ENCODE measurements at places on chromosomes 3 and 15. TPM values are rescaled to one million over a fixed set of nuclear protein-coding genes. Genes with fewer than 3 reads are reported as not detected.

DNA sequence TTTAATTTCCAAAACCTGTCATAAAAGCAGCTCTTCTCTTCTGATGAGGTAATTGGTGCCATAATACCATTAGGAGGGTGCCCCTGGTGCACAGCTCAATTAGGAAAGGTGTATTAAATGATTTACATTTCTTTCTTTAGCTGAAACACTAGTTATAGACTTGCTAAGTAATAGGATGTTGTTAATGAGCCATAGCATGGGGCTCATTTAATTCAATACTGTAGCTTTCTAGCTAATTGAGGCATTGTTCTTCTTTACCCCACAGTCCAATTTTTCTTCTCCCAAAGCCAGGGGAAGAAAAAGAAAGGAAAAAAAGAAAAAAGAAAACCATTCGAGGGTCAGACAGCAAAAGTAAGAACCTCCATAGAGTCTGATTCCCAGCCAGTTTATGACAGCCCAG is 164.0 kb upstream of the HES1 start:
- no peaks in the 10 kb centered on the region for H3K27me3 ChIP-seq
- H3K4me1 ChIP-seq: peaks cover 10% of the 10 kb centered on the region
- no peaks in the 10 kb centered on the region for H3K36me3 ChIP-seq
- H3K27ac ChIP-seq: no peak overlapping the region
- no peak overlapping the region for H3K4me3 ChIP-seq

DNA sequence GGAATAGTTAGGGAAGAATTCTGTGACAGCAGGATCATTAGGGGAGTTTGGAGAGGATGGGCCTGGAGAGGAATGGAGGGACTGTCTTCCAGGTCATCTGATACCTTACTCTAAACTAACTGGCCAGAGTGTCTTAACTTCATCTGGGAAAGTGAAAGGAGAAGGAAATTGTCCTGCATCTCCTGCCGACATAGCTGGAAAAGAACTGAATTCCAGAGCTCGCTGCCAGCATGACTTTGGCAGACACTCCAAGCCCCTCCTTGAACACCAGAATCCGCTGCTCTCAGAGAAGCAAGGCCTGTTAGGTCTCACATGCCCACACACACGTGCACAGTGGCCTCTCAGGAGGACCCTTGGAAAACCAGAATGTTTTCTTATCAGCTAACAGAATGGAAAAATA is 10.5 kb downstream of the ABI3BP start:
- DNase-seq: no peak
- H3K4me1 ChIP-seq: no peaks in the 10 kb centered on the region
- no peaks in the 10 kb centered on the region for H3K36me3 ChIP-seq

- H3K27ac ChIP-seq: no peak overlapping the region
- no peaks in the 10 kb centered on the region for H3K4me1 ChIP-seq
- no peaks in the 10 kb centered on the region for H3K27me3 ChIP-seq
- H3K4me3 ChIP-seq: no peak overlapping the region
- no peak for DNase-seq
Measured at GRCh38 chr15:43529141-43529540, 11.7 kb downstream of the MAP1A start.

DNA sequence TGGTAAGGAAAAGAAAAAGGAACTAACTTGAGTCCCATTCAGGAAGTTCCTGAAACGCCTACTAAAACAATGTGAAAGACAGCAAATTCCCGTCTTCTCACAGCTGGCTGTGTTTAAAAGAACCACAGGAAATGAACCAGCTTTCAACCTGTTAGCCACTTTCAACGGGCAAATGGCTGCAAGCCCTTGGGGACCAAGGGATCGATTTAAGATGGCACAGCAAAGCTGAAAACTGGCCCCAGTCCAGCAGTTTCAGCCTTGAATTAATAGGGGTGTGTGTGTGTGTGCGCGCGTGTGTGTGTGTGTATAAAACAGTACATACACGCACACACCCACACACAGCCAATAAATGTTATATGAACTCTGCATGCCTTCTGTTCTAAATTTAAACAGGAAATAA is 168.7 kb upstream of the TMCO5A start:
- no peak overlapping the region for H3K27ac ChIP-seq
- no peak overlapping the region for H3K4me3 ChIP-seq
- no peaks in the 10 kb centered on the region for H3K36me3 ChIP-seq
- H3K27me3 ChIP-seq: no peaks in the 10 kb centered on the region

- DNase-seq: no peak
- H3K27me3 ChIP-seq: no peaks in the 10 kb centered on the region
- H3K27ac ChIP-seq: no peak overlapping the region
- H3K4me3 ChIP-seq: no peak overlapping the region
Measured at GRCh38 chr3:196691386-196691785, 20.7 kb downstream of the CEP19 start.

DNA sequence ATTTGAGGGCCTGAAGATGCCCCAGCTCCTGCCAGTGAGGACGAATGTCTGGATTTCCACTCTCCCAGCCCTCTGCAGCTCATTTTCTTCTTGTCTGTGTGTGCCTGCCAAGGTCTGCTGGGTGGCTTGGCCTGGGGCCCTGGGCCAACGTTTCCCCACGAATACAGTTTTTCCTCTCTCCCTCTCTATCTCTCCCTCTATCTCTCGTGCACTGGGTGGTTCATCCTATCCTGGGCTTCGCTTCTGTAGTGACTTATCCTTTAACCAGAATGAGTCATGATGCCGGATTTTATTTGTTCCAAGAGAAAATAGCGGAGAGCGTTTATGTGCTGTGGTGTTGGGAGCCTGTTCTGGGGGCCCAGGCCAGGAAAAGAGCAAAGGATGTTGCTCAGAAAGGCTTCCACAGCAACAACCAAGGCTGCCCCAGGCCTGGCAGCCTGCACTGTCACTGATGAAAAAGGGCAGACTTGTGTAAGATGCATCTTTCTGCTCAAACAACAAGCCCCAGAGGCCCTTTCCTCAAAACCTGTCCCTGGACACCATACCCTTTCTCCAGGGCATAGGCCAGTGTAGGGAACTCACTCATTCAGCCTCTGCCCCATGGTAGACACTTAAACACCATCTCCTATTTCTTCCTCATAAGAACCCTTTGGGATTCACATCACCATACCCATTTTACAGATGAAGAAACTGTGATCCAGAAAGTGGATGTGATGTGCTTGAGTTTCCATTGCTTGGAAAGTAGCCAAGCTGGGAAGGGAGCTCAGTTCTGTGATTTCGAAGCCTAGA is 47.3 kb downstream of the ITGA11 start:
- no peaks in the 10 kb centered on the region for H3K36me3 ChIP-seq
- no peak overlapping the region for H3K27ac ChIP-seq
- no peaks in the 10 kb centered on the region for H3K4me1 ChIP-seq

DNA sequence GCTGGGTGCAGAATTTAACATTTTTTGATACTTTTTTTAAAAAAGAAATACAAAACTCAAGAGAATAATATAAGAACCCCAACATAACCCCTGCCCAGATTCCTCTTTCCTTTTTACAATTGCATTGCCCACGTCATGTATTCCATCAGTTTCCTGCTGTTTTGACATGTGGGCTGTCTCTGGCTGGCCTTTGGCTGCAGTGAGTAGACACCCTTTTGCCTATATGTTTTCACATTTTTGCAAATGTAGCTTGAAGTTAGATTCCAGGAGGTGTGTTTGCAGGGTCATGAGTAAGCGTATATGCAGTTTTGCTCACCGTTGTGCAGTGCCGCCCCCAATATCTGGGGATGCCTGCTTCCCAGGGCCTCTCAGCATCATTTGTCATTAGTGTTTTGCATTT is 28.0 kb upstream of the ATP10A start:
- H3K4me3 ChIP-seq: no peak overlapping the region
- no peaks in the 10 kb centered on the region for H3K27me3 ChIP-seq
- H3K27ac ChIP-seq: no peak overlapping the region
- no peaks in the 10 kb centered on the region for H3K36me3 ChIP-seq

- H3K27ac ChIP-seq: no peak overlapping the region
- H3K4me3 ChIP-seq: no peak overlapping the region
- DNase-seq: no peak
Measured at GRCh38 chr15:57012556-57012955, 94.1 kb downstream of the TCF12 start.

- no peak overlapping the region for H3K27ac ChIP-seq
- H3K4me3 ChIP-seq: no peak overlapping the region
- H3K27me3 ChIP-seq: no peaks in the 10 kb centered on the region
- no peaks in the 10 kb centered on the region for H3K36me3 ChIP-seq
Measured at GRCh38 chr15:80584561-80584964, 110.5 kb upstream of the ABHD17C start.

GRCh38 chr3:52763466-52763865 is 7.3 kb downstream of the NEK4 start:
- no peaks in the 10 kb centered on the region for H3K4me1 ChIP-seq
- no peaks in the 10 kb centered on the region for H3K27me3 ChIP-seq
- H3K36me3 ChIP-seq: peaks cover 24% of the 10 kb centered on the region
- H3K4me3 ChIP-seq: no peak overlapping the region
- no peak overlapping the region for H3K27ac ChIP-seq

Gene NDN
- total RNA-seq: 0.77 TPM

Gene ITPR1
- total RNA-seq: 85.8 TPM
